ENCODE measurements at places on chromosomes 4 and X.

GRCh38 chr4:1544861-1545281 lies 138.6 kb upstream of the NKX1-1 start:
- no peak for DNase-seq

- DNase-seq, result no peak
Observed at GRCh38 chrX:68571292-68571609, 72.4 kb downstream of the YIPF6 start.

GRCh38 chr4:2044542-2045517 lies 14.3 kb upstream of the NAT8L start:
- no peak for DNase-seq

DNA sequence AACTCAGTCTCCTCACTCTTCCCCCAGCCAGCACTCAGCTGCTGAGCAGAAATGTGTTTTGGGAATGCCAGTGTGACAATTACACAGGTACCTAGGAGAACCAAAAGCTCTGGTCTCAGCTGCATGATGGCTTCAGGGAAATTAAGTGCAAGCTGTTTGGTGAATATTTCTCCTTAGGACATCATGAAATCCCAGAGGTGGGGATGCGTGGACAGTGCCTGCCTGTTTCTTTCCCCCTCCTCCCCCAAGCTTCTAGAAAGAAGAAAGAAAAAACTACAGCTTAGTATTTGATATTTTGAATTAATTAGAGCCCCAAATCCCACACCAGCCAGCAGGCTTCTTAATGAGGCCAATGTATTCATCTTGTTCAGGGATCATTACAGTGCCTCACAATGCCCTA lies 243.0 kb downstream of the IDS start:
- DNase-seq, result no peak

GRCh38 chr4:41418444-41418843 lies 119.5 kb upstream of the LIMCH1 start:
- DNase-seq, result peak; percentile 84

- no peak for DNase-seq
Observed at GRCh38 chrX:154506483-154507332, 9.3 kb downstream of the FAM3A start.

- DNase-seq, result no peak
Observed at GRCh38 chr4:150160473-150160872, 82.2 kb downstream of the DCLK2 start.

DNA sequence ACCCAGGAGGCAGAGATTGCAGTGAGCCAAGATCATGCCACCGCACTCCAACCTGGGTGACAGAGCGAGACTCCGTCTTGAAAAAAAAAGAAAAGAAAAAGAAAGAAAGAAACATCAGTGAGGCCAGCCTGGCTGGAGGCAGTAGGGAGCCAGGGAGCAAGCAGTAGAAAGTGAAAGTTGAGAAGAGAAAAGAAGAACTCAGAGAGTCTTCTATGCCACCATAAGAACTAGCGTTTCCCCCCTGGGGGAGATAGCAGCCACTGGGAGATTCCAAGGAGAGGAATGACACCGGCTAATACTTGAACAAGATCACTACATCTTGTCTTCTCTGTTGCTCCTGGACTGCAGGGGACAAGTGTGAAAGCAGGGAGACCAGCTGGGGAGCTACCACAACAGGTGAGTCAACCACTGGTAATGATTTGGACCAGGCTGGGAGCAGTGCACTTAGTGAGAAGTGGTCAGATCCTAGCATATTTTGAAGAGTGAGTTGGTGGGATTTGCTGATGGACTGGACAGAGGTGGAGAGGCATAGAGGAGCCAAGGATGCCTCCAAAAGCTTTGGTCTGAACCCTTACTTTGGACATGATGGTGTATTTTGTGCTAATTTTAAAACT lies 33.4 kb downstream of the SLC2A9 start:
- no peak for DNase-seq

- no peak for DNase-seq
Observed at GRCh38 chr4:48297256-48297846, 27.7 kb upstream of the TEC start.

DNA sequence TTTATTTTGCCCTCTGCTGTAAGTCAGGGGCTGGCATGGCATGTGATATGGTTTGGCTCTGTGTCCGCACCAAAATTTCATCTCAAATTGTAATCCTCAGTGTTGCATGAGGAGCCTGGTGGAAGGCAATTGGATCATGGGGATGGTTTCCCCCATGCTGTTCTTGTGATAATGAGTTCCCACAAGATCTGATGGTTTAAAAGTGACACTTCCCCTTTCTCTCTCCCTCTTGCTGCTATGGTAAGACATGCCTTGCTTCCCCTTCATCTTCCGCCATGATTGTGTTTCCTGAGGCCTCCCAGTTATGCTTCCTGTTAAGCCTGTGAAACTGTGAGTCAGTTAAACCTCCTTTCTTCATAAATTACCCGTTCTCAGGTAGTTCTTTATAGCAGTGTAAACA lies 72.0 kb upstream of the MSX1 start:
- DNase-seq, result no peak

DNA sequence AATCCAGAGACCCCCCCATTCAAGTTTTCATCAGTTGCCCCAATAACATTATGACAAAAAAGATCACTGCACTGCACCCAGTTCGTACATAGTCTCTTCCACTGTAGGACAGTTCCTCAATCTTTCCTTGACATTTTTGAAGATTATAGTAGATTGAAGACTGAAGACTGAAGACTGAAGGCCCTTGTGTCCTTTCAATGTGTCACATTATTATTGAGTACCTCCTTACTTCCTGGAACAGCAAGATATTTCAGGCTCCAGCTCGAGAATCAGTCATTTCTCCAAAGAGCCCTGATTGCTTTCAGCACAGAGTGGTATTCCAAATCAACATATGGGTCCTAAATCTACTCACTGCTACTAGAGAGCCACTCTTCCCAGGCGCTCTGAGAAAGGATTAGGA lies 75.0 kb downstream of the MANBA start:
- no peak for DNase-seq

- DNase-seq, result no peak
Observed at GRCh38 chr4:141375855-141376254, 155.2 kb downstream of the ZNF330 start.

Measured in tibial artery (tissue), 4 donors.